ENCODE measurements at places on chromosomes 2 and 18.

GRCh38 chr2:10091182-10091888 is 11.1 kb upstream of the CYS1 start:
- no peak for DNase-seq

DNA sequence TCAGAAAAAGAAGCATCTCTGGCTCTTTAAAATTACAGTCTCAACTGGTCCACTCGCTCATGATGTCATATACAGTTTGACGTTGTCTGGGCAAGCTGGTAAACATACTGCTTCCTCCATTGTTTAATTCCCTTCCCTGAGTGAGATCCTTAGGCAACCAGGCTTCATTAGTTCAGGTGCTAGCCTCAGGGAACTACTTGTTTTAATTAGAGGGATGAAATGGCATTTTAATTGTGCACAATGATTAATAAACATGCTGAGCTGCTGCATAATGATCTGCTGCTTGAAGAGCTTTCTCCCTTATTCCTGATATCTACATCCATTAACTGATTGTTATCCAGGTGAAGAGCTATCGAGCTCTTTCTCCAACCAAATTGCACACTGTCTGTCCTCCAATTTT is 195.6 kb upstream of the ETAA1 start:
- no peak for DNase-seq

- DNase-seq, result no peak
Observed at GRCh38 chr2:45212953-45213635, 203.8 kb upstream of the SIX2 start.

GRCh38 chr2:235148201-235149170 is 196.7 kb downstream of the SH3BP4 start:
- no peak for DNase-seq

GRCh38 chr18:44502790-44503189 is 177.9 kb upstream of the SETBP1 start:
- DNase-seq, result no peak

DNA sequence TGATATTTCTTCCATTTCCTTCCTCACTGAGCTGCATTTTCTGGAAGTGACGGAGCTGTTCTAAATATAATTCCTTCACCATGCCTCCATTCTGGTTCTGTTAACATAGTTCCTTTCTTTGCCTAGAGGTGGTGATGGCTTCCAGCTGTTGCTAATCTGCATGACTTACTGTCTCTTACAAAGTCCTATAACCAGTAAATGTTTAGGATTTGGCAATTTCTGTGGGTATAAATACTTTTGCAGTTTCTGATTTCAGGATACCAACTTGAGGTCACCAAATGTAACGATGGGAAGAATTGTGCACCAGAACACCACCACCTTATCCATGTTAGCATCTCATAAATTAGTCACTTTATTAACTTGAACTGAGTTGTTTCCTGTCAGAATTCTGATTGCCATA is 101.7 kb upstream of the FN1 start:
- no peak for DNase-seq

- DNase-seq, result no peak
Observed at GRCh38 chr2:42168459-42169099, 574 bp upstream of the EML4 start.

- no peak for DNase-seq
Observed at GRCh38 chr2:227388537-227389011, 825 bp upstream of the SCYGR1 start.
